ENCODE measurements at places on chromosomes 2 and 18.

DNA sequence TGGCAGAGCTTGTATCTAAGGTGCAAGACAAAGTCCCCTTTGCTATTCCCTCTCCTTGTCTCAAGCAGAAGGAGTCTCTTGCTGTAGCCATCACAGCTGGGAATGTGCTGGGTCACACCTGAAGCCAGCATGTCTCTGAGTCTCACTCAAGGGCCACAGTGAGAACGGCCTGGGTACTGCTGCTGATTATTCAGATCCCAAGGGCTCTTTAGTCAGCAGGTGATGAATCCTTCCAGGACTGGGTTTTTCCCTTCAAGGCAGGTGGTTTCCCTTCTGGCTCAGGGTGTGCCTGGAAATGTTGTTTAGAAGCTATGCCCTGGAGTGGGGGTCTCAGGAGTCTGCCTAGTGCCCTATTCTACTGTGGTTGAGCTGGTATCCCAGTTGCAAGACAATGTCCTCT, 356.3 kb downstream of the PARD3B start:
- DNase-seq, result no peak

- DNase-seq, result no peak
Observed at GRCh38 chr2:230925443-230925878, 419 bp upstream of the GPR55 start.

- no peak for DNase-seq
Observed at GRCh38 chr2:138713504-138713903, 66.7 kb downstream of the NXPH2 start.

DNA sequence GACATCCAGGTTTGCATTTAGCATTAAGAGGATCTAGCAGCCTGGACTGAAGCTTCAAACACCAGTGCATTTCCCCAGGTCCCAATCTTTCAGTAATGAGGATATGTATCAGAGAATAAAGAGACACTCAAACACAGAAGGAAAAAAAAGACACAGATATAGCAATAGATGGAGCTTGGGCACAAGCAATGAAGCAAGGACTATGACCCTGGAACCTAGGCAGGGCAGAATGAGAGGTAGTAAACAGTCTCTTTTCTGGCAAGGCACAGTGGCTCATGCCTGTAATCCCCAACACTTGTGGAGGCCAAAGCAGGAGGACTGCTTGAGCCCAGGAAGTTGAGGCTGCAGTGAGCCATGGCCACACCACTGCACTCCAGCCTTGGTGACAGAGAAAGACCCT, 80.7 kb upstream of the HNRNPA3 start:
- DNase-seq, result no peak

DNA sequence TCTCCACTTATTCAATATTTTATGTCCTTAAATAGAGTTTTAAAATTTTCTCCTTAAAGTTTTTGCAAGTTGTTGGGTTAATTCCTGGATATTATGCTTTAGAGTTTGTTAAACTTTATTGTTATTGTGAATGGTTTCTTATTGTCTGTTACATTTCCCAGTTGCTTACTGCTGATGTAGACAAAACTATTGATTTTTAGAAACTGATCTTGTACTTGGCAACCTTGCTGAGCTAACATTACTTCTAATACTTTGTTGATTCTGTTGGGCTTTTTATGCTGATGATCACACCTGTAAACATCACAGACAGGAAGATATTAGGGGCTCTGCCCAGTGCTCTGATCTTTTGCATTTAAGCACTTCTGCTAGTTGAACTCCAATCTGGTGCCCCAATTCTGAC, 2.8 kb upstream of the CLIP4 start:
- no peak for DNase-seq

GRCh38 chr2:45889620-45890370, 238.3 kb downstream of the PRKCE start:
- DNase-seq, result no peak

DNA sequence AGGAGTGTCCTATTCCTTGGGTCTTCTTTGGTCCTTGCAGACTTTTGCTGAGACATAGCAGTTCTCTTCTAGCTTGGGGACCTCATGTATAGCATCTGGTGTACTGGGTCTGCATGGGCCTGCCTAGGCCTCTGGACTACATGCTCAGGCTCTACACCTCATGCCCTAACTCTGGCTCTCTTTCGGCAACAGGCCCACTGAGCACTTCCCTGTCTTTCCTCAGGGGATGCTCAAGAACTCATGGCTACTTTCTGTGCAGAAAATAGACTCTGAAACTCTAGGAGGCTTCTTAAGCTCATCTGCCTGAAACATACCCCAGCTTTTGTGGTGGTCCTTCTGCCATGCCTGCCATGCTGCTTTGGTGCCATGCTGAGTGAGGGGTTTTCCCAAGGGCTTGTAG, 21.5 kb upstream of the CPS1 start:
- DNase-seq, result no peak

- DNase-seq, result no peak
Observed at GRCh38 chr18:74507097-74507881, 11.1 kb downstream of the CNDP2 start.

DNA sequence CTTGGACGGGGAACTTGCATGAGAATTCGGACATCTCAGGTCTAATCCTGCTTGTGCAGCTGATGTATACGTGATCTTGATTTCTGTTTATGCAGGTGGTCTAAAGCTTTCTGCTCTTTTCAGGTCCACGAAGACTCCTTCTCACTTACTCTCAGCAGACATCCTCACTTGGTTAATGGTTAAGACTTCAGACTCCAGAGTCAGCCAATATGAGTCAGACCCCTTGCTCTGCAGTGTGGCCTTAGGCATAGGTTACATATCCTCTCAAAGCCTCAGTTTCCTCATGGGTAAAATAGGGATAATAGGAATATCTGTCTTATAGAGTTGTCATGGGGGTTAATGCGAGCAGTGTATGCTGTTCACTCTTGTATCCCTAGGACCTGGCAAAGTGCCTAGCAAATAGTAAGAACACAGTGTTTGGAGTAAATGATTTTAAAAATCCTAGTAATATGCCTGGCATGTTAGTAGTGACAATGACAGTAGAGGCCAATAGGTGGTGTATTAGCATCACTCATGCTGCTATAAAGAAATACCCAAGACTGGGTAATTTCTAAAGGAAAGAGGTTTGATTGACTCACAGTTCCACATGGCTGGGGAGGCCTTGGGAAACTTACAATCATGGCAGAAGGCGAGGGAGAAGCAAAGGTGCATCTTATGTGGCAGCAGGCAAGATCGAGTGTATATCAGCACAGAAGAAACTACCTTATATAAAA, 42.3 kb downstream of the XRCC5 start:
- no peak for DNase-seq

DNA sequence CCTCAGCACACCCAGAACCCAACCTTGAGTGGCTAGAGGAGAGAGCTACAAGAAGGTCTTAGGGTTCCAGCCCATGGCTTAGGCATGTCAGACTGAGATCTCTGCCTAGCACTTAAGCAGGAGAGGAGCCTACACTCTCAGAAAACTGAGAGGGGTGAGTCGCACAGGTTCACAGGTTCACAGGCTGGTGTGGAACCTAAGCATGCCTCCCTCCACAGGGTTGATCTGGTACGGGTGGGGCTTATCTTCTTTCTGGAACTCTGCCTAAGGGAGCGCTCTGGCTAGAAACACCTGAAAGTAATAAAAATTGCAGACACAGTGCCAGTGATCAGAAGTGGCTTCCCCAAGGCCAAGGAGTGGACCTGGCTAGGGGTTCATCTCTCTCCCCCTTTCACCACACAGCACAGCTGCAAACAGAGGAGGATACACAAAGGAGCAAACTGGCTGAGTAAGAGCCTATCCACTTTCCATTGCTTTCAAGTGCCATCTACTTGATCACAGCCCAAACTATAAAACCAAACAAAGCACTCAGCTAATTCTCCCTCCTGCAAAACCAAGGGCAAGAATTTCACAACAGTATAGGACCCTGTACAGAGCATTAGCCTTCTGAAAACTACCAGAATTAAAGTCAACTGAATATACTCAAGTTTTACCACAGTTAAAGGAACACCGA, 481.9 kb upstream of the SETBP1 start:
- DNase-seq, result no peak

DNA sequence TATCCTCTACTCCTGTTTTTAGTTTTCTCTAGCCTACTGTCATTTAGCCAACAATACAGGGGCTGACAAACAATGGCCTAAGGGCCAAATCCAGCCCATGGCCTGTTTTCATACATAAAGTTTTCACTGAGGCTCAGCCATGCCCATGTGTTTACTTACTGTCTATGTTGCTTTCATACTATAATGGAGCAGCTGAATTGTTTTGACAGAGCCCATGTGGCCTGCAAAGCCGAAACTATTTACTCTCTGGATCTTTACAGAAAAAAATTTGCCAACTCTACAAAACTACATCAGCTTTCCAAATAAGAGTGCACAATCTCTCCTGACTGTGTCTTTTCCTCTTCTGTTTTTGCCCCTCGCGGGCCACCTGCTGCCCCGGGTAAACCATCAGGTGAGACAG, 24.0 kb downstream of the LGALSL start:
- DNase-seq, result no peak

DNA sequence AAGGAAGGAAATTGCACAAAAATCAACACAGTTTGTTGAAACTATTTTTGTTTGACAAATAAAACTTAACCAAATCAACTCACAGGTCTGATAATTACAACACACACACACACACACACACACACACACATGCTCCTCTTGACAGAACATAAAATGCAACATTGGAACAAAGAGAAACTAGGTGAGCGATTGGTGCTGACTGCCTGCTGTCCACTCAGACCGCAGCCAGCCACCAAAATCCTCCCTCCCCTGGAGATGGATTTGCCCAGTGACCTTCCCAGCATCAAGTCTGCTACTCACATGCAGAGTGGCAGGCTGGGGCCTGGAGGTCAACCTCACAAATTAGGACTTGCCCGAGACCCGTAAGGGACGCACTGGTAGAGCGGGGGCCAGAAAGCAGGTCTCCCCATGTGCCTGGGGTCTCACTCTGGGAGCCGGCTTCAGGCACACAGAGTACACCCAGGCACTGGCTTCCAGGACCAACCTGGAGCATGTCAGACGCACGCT, 61.4 kb downstream of the DIPK1C start:
- DNase-seq, result no peak

DNA sequence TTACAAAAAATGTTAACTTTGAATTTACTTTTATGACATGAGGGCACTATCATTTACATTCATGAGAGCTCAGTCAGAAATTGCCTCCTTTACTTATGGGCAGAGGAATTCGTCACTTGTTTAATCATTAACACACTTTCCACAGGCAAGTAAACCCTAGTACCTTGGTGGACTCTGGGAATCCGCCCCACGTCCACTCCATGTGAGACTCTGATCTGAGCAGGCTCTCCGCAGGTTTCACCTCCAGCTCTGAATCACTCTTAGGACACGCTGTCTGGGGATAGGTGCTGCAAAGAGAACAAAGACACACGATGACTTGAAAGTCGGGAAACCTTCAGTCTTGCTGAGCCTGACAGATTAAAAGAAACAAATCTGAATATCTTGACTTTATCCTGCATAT, 73.6 kb downstream of the LPIN2 start:
- no peak for DNase-seq

- no peak for DNase-seq
Observed at GRCh38 chr2:106189325-106189724, 4.8 kb downstream of the UXS1 start.

- peak; percentile 56 for DNase-seq
Observed at GRCh38 chr18:79394534-79395307, 1.0 kb upstream of the NFATC1 start.

DNA sequence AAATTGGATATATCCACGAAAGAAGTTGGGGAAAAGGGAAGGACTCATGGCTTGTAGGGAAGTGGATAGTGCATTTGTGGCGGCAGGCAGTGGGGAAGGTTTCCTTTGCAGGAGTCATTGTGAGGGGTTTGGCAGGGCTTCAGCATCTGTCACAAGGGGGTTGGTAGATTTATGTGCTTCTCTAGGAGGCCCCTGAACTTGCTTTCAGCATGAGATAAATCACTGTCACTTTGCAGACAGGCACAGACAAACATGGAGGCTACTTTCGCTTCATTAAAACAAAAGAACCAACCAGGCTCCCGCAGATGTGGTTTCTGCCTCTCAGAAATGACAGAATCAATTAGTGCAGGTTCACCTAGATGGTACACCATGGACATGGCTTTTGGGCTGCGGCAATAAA, 340.7 kb downstream of the TGIF1 start:
- no peak for DNase-seq

GRCh38 chr2:10790228-10790973, 22.2 kb downstream of the PDIA6 start:
- no peak for DNase-seq

DNA sequence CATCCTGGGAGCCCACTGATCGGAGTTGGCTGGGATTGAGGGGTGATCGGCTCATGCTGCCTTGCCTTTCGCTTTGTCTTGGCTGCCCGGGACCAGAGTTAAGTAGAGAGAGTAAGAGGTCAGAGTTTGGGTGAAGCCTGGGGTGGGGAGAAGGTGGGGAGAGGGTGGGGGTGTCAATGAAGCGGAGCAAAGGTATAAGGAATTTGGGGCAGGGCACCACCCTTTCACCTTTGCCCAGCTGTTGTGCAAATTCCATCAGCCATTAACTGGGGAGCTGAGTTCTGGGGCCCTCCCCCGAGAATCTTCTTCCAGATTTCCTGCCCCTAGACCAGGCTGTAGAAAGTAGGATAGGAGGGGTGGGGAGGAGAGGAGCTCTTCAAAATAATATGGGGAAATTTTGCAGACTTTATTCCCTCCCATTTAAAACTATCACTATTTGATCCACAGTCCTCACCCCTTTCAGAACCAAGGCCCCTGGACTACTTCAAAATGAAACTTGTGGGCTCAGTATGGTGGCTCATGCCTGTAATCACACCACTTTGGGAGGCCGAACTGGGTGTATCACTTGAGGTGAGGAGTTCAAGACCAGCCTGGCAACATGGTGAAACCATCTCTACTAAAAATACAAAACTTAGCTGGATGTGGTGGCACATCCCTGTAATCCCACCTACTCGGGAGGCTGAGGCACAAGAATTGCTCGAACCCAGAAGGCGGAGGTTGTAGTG, at the start of gene SLC23A3:
Gene SLC23A3, minus strand, starts transcription at position 100 of the 725 bp plus-strand sequence. Its CDS starts 45 bp downstream, at position 55.
- no peak for DNase-seq
